ENCODE measurements at places on chromosomes 12 and 14.

DNA sequence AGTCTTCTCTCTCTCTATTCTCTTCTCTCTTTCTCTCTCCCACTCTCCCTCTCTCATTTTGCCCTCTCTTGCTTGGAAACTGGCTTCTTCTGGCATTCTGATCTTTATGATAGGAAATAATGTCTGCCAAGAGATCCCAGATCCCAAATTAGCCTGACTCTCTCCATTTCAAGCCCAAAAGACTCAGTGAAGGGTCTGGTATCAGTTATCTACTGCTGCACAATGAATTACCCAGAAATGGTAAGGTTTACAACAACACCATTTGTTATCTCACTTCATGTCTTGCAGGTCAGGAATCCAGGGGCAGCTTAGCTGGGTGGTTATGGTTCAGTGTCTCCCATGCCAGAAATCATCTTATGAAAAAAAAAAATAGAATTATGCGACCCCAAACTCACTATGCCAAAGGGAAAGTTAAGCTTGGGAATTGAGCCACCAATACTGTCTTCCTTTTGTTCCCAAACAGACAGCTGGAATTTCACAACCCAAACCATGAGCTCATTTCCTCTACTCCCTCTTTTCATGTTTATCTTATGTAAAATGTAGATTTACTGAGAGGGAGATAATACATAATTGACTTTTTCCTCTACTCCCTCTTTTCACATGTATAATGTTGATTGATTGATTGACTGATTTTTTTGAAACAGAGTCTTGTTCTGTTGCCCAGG lies 67.8 kb upstream of the FICD start:
- no peak for DNase-seq

DNA sequence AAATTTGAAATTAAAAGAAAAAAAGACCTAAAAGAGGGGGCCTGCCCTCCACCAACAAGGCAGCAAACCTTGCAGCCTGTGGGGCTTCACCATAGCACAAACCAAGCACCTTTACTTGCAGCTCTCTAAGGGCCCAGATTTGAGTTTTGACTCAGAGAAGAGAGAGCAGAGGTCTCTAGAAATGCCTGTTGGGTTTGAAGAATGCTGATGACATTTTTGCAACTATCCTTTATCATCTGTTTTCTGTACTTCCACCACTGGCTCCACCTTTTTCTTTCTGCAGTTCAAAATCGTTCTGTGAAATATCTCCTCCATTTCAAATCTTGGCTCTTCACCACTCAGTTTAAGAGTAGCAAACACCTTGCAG lies 83.8 kb upstream of the HMGA2 start:
- DNase-seq: no peak

DNA sequence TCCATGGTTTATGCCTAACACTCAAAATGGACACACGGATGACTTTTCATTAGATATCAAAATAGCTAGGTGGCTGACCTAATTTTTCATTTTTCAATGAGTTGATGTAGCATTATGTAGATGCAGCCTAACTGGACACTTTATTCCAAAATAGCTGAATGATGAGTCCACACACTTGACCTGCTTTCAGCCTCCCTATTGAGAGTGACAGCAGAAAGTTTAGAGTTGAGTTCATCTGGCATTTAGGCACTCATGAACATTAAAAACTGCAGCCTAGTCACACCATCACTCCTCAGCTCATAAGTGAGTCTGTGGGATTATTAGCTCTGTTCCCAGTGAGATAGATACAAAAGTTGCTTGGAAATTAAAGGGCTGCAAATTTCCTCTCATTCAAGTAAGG lies 307.3 kb upstream of the PRKD1 start:
- no peak for DNase-seq

DNA sequence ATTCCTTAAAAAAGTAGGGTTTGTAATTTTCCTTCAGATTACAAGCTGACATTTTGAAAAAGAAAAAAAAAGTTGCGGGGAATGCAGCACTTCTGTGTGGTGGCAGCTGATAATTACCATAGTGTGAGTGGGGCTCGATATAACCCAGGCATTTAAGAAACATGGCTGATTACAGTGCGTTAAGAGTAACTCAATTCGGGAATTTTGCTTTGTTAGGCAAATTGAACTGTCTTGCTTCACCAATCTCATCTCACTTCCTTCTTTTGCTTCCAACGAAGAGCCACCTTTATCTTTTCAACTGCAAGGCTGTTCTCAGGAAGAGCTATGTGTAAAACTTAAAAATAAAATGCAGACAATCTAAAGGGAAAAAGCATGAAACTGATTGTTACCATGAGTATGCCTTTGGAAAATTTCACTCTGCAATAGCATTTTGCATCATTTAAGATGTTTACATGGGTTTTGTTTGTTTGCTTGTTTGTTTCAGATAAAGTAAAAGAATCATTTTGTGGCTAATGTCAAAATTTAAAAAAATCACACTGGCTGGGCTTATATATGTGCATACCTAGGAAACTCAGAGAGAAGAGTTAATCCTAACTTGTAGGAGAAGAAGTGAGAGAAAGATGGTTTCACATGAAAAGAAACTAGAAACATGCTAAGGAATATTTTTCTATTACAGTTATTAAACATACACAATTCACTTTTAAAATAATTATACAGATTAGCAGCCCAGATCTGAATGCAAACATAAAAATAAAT lies 295.9 kb upstream of the ATP2B1 start:
- DNase-seq: no peak

GRCh38 chr14:99685596-99685995 lies 1.5 kb downstream of the CYP46A1 start:
- no peak for DNase-seq

GRCh38 chr14:69553252-69553651 lies 21.4 kb downstream of the CCDC177 start:
- no peak for DNase-seq

DNA sequence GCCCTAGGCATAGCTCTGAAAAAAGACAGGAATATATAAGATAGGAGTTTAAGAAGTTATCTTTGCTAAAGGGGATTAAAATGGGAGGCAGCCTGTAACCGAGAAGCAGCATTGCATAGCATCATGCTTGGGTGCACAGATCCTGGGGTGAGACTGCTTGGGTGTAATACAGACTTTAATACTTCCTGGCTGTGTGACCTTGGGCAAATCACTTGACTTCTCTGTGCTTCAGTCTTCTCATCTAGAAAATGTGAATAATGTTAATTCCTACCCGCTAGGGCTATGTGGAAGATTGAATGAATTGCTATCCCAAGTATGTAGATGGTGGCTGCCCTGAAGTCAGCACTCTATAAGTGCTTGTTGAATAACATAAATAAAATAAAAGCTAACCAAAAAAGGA lies 204.5 kb downstream of the TMEM132C start:
- DNase-seq: no peak

GRCh38 chr12:92543840-92544239 lies 158.9 kb upstream of the PLEKHG7 start:
- DNase-seq: no peak

DNA sequence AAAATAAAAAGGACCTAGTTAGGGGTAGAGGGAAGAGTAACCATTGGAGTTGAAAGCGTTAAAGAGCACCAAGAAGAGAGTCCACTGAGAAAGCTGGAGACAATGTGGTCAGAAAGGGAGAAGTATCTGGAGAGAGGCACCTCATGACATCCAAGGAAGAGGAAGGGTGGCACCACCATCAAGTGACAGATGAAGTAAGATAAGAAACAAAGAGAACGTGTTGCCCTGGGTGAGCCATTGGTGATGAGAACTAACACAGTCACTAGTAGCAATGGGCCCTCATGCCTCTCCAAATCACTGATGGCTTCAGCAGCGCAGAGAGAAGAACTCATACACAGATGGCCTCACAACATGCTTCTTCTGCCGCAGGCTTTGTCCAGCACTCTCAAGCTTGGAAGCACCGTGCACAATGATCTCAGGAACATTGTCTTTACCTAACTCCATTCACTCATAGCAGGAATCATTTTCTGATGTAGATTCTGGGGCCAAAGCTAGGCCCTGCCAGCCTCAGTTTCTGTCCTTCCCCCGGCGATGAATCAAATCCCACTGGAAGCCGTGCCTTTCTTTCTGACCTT lies 252.9 kb downstream of the DPF3 start:
- no peak for DNase-seq

GRCh38 chr12:16327963-16328362 lies 19.5 kb upstream of the MGST1 start:
- DNase-seq: no peak

DNA sequence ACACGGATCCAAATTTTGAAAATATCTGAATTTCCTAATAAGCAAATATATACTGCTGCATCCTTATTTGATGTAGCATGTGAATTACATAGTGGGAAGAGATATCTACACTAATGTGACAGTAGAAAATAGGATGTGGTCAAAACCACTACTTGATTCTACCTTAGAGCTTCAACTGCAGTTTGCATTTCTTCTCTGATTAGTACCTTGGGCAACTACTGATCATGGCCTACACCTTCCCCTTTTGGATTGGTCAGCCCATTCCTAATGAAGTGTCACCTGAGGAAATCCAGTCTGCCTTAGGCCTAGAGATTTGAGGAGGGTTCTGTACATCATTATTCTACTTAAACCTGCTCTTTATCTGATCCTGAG lies 10.7 kb downstream of the LLPH start:
- no peak for DNase-seq

DNA sequence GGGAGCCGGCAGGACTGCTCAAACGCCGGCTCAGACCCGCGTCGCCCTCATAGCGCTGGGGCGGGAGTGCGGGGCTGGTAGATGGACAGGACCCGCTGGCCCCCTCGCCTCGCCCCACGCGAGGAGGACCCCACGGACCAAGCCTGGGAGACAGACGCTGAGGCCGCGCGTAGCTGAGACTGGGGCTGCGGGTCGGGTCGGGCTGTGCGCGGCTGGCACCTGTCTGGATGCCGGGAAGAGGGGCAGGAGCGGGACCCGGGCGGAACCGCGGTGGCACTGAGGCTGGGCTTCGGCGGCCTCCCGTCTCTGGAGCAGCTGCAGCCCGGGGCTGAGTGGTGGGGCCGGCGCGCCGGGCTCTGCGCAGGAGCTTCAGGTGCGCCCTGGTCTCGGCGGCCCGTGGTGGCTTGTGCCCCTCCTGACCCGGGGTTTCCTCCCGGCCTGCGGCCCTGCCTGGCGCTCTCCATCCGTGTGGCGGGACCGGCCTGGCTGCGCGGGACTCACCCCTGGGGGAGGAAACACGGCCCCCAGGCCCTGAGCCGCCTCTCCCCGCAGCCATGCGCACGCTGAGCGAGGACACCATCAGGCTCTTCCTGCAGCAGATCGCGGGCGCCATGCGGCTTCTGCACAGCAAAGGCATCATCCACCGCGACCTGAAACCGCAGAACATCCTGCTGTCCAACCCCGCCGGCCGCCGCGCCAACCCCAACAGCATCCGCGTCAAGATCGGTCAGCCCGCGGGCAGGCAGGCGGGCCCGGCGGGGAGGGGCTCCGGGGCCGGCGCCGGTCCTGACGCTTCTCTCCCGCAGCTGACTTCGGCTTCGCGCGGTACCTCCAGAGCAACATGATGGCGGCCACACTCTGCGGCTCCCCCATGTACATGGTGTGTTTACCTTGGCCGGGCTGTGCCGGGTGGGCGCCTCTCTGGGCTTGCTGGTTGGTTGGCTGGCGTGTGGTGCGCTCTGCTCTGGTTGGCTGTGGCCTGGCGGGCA lies 14.0 kb downstream of the ULK1 start:
- DNase-seq: no peak

DNA sequence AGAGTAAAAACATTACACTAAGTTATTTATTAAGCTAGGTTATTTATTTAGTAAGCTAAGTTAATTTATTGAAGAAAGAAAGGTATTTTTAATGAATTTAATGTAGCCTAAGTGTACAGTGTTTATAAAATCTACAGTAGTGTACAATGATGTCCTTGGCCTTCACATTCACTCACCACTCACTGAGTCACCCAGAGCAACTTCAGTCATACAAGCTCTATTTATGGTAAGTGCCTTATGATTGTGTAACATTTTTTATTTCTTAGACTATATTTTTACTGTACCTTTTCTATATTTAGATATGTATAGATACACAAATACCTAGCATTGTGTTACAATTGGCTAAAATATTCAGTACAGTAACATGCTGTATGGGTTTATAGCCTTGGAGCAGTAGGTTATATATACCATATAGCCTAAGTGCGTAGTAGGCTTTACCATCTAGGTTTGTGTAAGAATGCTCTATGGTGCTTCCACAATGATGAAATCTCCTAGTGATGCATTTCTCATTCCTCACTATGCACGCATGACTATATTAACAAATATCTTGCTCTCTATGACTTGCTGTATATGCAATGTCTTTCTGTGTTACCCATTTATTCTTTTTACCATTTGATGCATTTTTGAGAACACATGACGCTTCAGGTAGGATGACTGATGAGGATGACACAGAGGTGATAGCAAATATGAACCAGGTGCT lies 309.6 kb upstream of the ATXN7L3B start:
- no peak for DNase-seq

- no peak for DNase-seq
Observed at GRCh38 chr14:49770212-49770817, 2.4 kb downstream of the KLHDC2 start.

DNA sequence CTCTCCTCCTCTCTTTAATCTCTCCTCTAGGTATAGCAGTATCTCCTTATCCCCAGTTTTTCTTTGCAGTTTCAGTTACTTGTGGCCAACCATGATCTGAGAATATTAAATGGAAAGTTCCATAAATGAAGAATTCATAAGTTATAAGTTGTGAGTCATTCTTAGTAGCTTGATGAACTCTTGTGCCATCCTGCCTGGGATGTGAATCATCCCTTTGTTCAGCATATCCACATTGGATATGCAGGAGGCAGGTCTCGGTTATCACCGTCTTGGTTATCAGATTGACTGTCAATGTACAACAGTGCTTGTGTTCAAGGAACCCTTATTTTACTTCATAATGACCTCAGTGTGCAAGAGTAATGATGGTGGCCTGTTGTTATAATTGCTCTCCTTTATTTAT lies 134.0 kb downstream of the TMEM117 start:
- no peak for DNase-seq

DNA sequence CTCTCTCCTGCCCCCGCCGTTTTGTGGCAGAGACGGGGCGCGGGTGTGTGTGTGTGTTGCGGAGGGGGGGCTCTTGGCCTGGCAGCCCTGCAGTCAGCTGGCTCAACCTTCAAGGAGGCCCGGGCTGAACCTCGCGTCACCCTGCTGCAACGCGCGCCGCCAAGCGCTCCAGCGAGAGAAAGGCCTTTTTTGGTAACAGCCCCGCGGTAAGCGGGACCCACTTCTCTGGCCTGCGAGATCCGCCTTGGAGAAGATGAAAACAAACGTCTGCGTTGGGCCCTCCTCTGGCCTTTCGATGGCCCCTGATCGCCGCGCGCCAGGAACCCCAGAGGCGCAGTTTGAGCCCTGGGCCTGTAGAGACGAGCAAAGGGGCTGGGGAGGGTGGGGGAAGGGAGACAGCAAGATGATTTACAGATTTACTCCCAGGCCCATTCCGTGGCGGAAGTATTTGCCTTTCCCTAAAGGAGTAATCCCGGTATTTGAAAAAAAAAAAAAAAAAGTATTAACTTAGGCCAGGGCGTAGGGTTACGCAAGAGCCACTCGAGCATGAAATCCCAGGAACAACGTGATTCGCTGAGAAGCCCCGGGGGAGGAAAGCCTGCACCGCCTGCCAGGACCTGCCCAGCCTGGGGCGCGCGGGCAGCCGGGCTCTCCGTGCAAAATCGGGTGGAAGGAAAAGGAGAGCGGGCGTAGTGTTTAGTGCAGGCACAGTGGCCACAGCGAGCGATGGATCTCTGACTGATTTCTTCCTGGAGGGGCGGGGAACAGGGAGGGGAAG lies 4.5 kb upstream of the IRF2BPL start:
- DNase-seq: peak; percentile 99
